ENCODE measurements at places on chromosomes 3 and 15. TPM values are rescaled to one million over a fixed set of nuclear protein-coding genes. Genes with fewer than 3 reads are reported as not detected.

DNA sequence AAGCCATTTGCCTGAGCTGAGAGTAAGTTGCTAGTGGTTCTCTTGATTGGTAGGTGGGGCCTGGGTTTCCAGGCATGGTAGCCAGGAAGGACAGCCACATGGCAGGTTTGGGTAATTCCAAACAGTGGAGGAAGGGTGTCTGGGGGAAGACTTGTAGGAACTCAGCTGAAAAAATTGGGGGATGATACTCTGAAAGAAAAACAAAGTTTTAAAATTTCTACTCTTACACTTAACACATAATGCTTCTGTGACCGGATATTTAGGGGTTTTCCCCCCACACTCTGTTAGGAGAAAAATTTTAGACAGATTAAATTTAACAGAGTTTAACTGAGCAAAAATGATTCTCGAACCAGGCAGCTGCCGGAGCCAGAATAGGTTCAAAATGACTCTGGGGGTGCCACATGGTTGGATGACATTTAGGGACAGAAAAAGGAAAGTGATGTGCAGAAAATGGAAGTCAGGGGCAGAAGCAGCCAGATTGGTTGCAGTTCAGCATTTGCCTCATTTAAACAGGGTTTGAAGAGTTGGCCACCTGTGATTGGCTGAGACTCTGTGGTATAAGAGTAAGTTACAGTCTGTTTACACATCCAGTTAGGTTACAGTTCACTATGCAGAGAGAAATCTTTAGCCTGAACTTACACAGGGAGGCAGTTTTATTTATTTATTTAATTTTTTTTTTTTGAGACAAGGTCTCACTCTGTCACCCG is 8.1 kb downstream of the B2M start:
- no peak for DNase-seq

GRCh38 chr3:65914740-65915367 is 123.9 kb downstream of the MAGI1 start:
- DNase-seq: no peak

DNA sequence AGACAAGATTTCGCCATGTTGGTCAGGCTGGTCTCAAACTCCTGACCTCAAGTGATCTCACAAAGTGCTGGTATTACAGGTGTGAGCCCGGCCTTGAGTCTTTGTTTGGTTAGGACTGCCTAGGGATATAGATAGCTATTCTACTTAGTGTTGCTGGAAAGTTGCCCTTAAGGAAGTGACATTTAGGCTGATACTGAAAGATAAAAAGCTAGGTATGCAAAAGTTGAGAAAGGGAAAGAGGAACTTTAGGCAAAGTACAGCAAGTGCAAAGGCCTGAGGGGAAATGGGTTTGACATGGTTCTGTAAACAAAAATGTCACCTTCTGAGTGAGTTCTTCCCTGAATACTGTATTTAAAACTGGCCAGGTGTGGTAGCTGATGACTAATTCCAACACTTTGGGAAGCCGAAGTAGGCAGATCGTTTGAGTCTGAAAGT is 111.5 kb downstream of the ZNF609 start:
- DNase-seq: no peak

GRCh38 chr3:117135207-117135606 is 425.6 kb downstream of the TUSC7 start:
- DNase-seq: no peak

DNA sequence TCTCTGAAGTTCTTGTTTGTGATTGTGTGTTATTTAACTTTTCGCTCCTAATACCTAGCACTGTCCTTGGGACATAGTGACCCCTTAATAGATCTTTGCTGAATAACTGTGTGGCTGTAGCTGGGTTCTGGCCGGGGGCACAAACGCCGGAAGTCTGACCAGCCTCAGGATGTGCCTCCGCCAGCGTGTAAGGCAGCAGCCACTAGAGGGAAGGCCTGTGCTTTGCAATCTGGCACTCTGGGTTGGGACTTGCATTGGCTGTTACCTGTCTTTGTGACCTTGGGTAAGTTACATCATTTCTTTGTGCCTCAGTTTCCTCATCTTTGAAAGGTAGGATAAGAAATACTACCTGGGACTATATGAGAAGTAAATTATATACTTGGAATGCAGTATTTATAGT is 158.7 kb downstream of the GHSR start:
- no peak for DNase-seq

DNA sequence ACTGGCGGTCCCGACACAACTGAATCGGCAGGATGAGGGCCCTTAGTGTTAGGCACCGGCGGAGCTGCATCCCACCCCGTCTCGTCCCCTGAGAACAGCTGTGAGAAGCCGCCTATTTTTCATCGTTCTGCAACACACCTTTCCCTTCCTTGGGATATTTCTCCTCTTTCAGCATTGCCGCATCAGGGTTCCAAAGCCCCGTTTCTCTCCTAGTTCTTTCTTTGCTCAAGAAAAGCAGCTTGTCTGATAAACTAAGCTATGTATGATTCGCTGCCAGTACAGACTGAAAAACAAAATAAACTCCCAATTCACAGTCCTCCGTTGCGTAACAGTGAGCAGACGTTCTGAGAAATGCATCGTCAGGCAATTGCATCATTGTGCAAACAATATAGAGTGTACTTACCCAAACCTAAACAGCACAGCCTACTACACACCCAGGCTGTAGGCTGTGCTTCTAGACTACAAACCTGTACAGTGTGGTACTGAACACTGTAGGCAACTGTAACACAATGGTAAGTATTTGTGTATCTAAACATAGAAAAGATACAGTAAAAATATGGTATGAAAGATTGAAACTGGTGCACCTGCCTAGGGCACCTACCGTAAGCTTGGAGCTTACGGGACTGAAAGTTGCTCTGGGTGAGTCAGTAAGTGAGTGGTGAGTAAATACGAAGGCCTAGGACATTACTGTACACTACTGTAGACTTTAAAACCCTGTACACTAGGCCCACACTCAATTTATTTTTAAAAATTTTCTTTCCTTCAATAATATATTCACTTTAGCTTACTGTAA is 8.9 kb upstream of the ADAMTS17 start:
- peak; percentile 60 for DNase-seq

DNA sequence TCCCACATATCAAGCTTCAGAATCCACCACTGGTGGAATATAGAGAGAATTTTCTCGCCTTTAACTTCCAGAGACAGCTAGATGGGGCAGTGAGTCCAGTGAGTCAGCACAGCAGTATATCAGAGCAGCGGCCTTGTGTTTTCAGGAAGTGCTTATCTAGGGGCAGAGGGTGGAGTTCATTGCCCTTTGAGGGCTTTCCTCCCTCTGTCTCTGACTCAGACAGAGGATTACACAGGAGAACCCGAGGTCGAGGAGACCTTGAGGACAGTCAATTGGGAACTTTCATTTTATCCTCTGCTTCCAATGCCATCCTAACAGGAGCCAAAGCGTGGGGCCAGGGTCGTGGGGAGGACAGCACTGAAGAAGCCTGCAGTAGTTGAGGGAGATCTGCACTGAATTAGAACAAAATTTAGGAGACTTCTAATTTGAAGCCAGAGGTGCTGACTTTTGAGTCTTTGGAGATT is 109.6 kb upstream of the UMPS start:
- no peak for DNase-seq

DNA sequence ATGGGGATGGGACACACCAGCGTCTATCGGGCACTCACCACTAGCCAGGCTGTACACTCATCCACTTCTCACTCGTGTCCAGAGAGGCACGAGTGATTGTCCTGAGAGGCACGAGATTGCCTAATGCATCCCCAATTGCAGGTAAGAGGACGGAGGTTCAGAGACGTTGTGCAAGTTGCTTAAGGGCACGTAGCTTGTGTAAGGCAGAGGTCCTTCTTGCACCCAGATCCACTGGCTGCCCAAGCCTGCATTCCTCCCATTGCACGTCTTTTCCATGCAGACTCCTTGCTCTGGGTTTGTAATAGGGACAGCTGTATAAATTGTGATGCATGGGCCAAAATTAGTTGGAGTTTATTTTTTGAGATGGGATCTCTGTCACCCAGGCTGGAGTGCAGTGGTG is 264.3 kb downstream of the PLCL2 start:
- no peak for DNase-seq

DNA sequence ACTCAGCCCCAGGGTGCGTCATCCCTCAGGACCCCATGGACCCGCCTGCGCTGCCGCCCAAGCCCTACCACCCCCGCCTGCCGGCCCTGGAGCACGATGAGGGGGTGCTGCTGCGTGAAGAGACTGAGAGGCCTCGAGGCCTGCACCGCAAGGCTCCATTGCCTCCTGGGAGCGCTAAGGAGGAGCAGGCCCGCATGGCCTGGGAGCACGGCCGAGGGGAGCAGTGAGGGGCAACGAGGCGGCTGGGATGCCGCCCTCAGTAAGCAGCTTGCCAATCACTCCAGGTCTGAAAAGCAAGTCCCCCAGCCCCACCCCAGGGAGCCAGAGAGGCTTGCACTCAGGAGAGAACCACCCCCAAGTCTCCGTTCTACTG is 3.8 kb upstream of the MANF start:
- DNase-seq: no peak

DNA sequence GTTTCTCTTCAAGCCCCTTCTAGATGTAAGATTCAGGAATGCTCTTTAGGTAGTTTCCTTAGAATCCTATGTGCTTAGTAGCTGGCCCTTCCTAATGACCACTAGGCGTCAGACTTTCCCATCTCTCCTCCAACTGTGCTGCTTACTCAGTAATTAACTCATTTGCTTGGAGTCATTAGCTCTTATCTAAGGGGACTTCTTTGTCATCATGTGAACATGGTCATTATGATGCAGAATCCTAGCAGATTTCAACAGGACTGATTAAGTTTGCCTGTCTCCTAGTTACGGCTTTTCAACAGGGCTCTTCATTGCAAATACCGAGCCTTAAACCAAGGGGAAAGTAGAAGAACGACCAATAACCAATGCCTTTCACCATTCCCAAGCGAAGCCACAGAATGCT is 46.4 kb downstream of the GJD2 start:
- DNase-seq: no peak

- DNase-seq: no peak
Observed at GRCh38 chr15:64808785-64809453, 16.5 kb downstream of the PIF1 start.

DNA sequence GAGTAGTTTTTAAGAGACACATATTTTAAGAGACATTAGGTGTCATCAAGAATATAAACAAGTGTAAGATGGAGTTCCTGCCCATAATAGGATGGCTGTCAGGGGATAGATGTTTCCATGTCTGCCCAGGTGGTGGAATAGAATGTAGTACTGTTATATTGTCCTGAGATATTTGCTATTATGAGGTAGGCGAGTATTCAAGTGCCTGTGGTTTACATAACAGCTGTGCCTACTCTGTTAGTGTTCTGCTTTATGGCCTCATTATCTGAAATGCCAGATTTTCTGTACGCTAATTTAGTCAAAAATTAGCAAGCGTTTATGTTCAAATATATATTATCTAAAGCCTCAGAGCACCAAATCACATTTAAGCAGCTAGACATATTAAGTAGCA is 360.2 kb upstream of the ROPN1 start:
- no peak for DNase-seq

GRCh38 chr3:123143669-123144411 is 57.9 kb upstream of the SEC22A start:
- DNase-seq: no peak

DNA sequence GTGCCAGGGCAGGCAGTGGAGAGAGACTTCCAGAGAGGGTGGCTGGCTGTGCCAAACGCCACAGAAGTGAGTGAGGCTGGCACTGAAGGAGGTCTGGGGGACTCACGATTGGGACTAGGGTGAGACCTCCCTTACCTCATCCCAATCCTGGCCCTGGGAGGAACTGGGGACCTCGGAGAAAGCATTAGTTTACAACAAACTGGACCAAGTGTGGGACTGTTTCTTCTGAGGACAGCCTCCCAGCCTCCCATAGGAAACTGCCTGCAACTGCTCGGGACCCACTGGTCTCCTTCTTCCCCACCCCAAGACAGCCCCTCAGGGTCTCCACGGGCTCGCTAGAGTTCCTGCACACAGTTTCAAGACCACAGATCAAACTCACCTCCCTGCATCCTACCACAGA is 45.4 kb downstream of the ST6GAL1 start:
- DNase-seq: no peak

DNA sequence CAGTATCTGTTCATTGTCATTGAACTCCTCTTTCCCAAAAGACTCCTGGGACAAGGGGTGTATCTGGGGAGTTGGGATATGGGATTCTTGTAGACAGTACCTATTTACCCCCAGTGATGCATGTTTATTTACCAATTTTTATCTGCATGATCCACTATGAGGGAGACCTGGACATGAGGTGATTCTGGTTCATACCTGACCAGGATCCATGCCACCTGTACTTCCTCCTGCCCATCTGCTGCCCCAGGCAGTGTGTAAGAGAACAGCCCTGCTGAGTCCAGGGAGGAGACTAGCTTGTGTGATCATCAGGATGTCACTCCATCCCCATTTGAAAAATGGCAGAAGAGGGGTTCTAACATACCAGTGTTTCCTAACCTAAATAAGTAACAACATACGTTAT is 3.1 kb upstream of the TPRG1 start:
- no peak for DNase-seq

DNA sequence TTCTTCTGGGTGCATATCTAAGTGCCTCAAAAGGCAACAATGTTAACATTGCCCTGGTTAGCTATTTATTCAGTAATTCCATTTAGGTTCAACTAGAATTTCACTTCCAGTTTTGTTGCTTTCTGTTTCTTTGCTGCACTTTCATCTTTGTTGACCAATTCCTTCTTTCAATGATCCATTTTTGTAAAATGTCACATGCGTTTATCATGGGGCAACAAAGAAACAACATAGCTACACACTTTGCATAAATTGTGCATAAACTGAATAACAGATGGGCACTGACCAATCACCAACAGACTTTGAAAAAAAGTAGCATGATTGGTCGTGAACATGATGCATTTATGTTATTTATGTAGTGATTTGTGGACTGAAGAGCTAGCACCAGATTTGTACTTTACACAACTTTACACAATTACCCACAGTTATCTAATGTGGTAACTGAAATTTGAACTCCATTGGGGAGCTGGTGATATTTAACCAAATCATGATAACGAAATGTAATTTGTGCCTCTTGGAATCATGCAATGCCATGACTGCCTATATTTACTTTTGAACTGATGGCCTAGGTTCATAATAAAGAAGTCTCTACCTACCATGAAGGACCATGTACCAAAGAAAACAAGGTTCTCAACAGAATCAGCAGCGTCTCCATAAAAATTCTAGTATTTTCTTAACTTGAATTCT is 7.1 kb upstream of the CPOX start:
- DNase-seq: no peak

GRCh38 chr3:463252-464192 is 267.0 kb downstream of the CHL1 start:
- no peak for DNase-seq

Gene NAA50
- polyA plus RNA-seq: 150 TPM

Gene FES
- polyA plus RNA-seq: 16.4 TPM

Gene SLC28A2
- 0.37 TPM for polyA plus RNA-seq

Gene AP3B2
- polyA plus RNA-seq: 0.59 TPM

Gene ISG20
- 0.88 TPM for polyA plus RNA-seq

Gene SELENOS
- 36.5 TPM for polyA plus RNA-seq

Gene UMPS
- 14.8 TPM for polyA plus RNA-seq

Gene SEMA6D
- 56.4 TPM for polyA plus RNA-seq

Gene ZNF662
- 15.8 TPM for polyA plus RNA-seq

Gene IQCF5
- not detected for polyA plus RNA-seq

Gene CHRNA7
- polyA plus RNA-seq: 1.6 TPM

Gene FGD5
- 20.1 TPM for polyA plus RNA-seq

Gene MCF2L2
- 0.21 TPM for polyA plus RNA-seq
